A549 treated with Hydrocortisone at 1 μM for 4 hours (cell line): ENCODE measurements at places on chromosomes 4 and X. TPM values are rescaled to one million over a fixed set of nuclear protein-coding genes. Genes with fewer than 3 reads are reported as not detected.

Gene LEF1
- total RNA-seq: 0.08 to 0.24 TPM (median 0.16 TPM) in 4 of 5 replicates, not detected in the other

Gene SAGE1
- total RNA-seq: not detected in 5 replicates

Gene KIAA1210
- total RNA-seq: 0.01 to 0.02 TPM in 2 of 5 replicates, not detected in the others

Gene TSPAN6
- total RNA-seq: 36.5 to 46.4 TPM (median 40.9 TPM) in 5 replicates

Gene EPGN
- total RNA-seq: 0.50 TPM in 1 of 5 replicates, not detected in the others

Gene SULT1E1
- total RNA-seq: not detected in 5 replicates
